NCI-H2081 (cell line): ENCODE measurements at places on chromosomes 13 and 19.

GRCh38 chr13:21316376-21316775 is 139.9 kb downstream of the MRPL57 start:
- no peak for DNase-seq

GRCh38 chr19:11018179-11018578 is 57.3 kb downstream of the SMARCA4 start:
- DNase-seq: no peak

GRCh38 chr19:4173479-4174212 is 8.7 kb downstream of the SIRT6 start:
- DNase-seq: no peak

GRCh38 chr13:32893176-32893575 is 123.0 kb upstream of the KL start:
- no peak for DNase-seq

- no peak for DNase-seq
Observed at GRCh38 chr19:39303373-39304184, 7.4 kb downstream of the IFNL1 start.

GRCh38 chr13:111204438-111205177 is 89.5 kb downstream of the ARHGEF7 start:
- DNase-seq: no peak

DNA sequence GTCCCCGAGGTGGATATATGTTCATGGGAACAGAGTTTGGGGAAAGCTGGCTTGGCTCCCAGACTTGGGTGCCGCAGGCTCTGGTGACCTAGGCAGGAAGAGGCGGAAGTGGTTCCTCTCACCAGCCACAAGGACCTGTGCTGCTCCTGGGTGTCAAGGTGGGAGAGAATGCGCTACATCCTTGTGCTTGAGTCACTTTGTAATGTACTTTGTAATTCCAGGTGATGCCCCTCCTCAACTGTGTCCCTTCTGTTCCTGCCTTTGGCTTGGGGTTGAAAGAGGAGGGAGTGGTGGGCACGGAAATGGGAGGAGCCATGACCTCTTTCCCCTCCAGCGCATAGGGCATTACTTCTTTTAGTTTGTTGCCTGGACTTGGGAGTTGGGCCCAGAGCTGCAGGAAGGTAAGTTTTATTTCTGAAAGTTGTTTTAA is 10.9 kb downstream of the GARRE1 start:
- no peak for DNase-seq

GRCh38 chr13:50838031-50838430 is 5.5 kb downstream of the DLEU7 start:
- DNase-seq: no peak

DNA sequence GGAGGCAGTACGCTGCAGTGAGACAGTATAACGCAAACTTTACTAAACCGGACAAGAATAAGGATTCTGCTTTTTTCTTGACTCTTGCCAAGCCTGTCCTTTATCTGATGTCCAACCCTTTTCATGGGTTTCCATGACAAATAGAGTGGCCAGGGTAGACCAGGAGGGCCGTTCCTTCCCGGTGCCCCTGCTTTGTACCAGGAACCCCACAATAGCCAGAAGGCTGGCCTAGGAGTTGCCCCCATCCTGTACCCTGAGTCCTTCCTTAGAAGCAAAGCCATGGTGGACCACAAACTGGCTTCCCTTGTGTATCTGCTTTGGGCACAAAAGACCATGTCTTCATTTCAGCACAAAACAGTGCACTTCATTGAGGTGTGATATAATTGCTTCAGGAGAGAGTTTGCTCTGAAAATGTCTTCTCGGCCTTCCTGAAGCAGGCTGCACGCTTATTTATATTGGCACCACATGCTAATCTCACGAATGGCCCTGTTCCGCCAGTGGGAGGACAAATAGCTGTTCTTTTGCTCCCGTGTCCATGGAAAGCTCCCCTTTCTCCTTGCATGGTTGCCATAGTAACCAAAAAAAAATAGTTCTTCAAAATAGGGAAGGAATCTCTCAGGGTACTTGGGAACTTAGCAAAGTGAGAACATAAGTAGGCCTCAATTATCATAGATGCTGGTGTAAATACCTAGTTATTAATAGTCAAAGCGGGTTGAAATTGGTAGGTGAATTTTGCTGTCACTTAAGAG is 222.1 kb downstream of the ZIC5 start:
- peak; percentile 21 for DNase-seq

GRCh38 chr19:41927497-41928192 is 604 bp downstream of the ERFL start:
- DNase-seq: no peak

DNA sequence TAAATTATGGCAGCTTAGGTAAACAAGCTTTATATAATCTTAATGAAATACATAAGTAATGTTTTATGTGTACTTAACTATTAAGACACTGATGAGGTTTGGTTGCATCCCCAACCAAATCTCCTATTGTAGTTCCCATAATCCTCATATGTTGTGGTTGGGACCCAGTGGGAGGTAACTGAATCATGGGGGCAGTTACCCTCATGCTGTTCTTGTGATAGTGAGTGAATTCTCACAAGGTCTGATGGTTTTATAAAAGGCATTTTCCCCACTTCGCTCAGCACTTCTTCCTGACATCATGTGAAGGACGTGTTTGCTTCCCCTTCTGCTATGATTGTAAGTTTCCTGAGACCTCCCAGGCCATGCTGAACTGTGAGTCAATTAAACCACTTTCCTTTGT is 212.7 kb downstream of the DIAPH3 start:
- DNase-seq: no peak

DNA sequence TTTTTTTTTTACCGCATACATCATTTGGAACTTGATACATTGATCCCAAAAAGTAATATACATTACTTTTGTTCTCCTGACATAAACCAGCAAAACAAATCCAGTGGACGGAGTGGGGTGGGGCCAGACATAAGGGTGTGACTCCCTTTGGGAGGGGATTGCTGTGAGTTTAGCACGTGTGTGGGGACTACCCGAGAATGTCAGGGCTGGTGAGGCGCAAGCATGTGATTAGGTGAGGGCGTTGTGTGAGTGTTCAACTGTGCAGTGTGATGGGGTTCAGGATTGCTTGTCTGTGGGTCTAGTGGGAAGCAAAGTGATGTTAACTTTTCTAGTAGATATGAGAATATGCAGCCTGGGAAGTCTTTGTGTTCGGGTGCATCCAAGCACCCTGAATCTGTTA is 468.0 kb downstream of the TSHZ3 start:
- DNase-seq: no peak

DNA sequence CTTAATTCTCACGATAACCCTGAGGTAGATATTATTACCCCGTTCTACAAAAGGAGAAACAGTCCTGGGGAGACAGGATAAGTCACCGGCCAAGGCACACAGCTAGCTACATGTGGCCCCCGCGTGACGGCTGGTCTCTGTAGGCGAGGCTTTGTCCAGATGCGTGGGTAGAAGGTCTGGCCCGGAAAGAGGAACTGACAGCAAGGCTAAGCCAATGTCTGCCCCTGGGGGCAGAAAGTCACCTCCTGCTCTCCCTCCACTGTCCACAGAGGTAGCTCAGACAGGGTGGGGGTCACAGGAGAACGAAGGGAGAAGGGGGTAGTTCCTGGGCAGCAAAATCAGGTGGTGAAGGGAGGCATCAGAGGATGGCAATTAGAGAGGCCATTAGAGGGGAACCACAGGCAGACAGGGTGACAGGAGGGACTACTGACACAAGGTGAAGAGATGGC is 1.8 kb downstream of the APOC4 start:
- no peak for DNase-seq

DNA sequence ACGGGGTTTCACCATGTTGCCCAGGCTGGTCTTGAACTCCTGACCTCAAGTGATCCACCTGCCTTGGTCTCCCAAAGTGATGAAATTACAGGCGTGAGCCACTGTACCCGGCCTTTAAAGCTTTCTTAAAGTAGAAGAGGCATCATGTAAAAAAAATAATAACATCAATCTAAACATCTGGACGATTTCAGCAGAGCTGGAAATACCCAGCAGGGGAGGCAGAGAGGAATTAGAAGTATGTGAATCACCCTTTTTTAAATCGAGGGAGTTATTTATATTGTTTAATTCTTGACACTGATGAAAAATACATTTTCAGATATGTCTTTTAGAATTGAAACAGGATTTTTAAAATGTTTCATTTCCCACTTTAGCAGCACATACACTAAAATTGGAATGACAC is 37.4 kb upstream of the MTIF3 start:
- DNase-seq: no peak

- DNase-seq: no peak
Observed at GRCh38 chr19:19232261-19232721, 20.5 kb downstream of the NCAN start.

- DNase-seq: no peak
Observed at GRCh38 chr19:54209058-54209810, 8.6 kb downstream of the RPS9 start.

GRCh38 chr19:17447704-17448130 is 751 bp downstream of the TMEM221 start:
- DNase-seq: no peak

DNA sequence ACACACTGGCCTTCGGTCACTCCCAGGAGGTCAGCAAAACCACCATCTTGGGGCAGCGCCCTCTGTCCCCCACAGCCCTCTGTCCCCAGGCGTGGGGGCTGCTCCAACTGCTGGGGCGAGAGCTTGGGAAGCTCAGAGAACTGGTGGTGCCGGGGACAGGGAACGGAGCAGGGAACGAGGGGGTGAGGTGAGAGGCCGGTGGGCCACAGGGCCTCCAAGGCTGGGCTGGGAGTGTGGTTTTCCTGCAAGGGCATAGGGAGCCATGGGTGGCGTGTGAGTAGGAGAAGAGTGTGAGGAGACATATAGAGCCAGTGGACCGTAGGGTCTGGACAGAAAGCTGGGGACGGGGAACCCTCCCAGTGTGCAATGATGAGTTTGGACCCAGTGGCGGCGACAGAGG is 34.1 kb downstream of the F2RL3 start:
- no peak for DNase-seq

GRCh38 chr13:27347211-27347772 is 76.7 kb downstream of the RASL11A start:
- no peak for DNase-seq

DNA sequence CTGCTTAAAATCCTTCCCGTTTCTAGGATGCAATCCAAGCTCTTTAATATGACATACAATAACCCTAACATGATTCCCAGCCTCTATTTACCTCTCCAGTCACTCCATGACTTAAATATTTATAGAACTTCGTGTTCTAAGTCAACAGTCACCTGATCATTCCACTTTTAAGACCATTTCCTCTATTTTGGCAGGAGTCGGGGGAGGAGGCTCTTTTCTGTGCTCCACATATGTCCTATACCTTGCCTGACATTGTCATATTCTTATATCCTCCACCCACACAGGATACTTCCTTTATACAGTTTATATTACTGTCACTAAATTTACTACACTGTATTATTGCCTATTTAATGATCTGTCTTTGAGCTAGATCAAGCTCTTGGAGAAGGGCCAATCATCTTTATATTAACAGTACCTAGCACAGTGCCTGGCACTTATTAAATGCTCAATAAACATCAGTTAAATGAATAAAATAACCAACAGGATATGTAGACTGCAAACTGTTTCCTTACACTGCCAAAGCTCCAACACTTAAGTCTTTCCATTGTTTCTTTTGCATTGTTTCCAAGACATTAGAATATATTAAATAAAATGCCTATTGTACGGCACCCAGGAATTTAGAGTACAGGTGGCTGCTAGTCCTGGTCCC is 2.7 kb downstream of the ARGLU1 start:
- DNase-seq: no peak
